ENCODE measurements at places on chromosomes 13 and 19.
A peak's percentile ranks its signal among the peaks of the same experiment; 100 is the strongest.

- no peak for DNase-seq
Observed at GRCh38 chr13:29902632-29903305, 52.4 kb upstream of the UBL3 start.

DNA sequence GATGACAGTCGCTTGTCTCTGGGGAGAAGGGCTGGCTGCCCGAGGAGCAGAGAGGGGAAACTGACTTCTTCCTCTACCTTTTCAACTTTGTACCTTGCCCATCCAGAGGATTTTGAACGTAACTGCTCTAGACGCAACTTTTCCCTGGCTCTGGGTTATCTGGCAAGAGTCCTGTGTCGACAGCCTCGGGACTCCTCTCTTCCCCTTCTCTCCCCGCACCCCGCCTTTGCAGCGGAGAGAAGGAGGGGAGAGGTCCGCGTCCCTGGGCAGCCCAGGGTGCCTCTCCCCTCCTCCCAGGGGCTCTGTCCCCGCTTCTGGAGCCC, 574 bp downstream of the SH3GL1 start:
- peak; percentile 20 for DNase-seq

- no peak for DNase-seq
Observed at GRCh38 chr13:72097568-72097967, 230.6 kb upstream of the DACH1 start.

DNA sequence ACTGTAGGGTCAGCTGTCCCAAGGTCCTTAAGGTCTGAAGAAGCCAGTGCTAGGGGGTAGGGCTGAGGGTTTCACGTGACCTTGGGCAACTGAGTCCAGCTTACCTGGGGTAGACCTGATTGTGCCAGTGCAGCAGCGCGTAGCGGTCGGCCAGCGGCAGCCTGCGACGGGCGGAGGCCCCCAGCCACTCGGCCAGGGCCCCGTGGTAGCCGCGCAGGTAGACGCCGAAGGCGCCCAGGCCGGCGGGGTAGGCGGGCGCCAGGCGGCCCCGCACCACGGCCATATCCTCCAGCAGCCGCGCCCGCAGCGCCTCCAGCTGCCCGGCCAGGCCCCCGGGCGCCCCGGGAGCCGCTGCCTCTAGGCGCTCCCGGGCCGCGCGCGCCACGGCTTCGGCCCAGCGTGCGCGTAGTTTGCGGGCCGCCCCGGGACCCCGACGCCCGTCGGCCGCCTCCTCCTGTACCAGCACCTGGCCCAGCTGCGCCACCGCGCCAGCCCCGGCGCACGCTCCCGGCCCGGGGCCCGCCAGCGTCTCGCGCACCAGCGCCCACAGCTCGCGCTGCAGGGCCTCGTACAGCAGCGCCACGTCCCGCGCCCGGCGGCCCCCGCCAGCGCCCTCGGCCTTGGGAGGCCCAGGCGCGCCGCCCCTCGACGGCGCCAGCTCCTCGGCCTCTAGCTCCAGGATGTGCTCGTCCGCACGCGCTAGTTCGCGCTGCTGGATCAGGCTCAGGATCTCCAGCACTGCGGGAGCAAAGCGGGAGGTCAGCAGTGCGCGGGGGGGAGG, 10.9 kb downstream of the EXOC3L2 start:
- DNase-seq, result no peak

DNA sequence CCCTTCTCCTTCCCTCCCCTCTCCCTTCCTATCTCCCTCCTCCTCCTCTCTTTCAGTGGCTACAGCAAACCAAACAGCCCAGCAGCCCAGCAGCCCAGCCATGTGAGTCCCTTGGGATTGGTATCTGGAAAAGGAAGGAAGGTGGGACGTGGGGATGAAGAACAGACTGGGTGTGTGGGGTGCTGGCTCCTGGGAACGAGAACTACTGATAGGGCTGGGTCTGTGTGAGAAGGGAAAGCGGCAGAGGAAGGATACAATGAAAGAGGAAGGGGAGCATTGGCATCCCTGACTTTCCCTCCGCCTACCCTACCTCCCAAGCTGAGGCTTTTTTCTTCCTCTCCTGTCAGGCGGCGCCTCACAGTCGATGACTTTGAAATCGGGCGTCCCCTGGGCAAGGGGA, 863 bp downstream of the AURKC start:
- no peak for DNase-seq

DNA sequence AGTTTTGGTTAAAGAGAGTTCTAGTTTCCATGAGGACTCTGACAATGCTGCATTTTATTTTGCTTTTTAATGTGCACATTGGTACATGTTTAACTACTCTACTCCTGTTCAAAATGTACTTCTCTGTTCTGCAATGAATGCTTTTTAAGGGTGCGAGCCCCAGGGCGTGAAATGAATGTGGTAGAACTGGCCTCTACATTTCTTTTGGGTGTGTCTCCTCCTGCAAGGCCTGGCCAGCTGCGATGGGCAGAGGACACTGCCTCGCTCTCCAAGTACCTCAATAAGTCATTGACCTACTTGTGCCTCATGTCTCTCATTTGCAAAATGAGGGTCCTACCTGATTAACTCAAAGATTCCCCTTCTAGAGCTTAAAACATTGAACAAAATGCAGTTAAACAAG, 6.7 kb downstream of the RGS9BP start:
- DNase-seq, result no peak

DNA sequence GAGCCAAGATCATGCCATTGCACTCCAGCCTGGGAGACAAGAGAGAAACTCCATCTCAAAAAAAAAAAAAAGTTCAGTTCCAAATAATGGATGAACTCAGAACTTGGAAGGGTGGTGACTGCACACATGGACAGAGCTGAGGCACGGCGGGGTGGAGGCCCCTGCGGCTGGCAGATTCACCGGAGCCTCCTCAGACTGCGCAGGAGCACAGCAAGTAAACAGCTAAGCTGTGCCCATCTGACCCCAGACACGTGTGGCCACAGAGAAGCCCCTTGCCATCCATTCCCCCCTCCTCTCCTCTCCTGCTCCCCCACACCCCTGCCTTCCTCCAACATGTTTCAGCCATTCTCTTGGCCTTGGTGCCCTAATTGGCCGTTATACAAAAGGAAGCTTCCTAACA, 15.6 kb upstream of the PROZ start:
- no peak for DNase-seq

GRCh38 chr19:3599776-3600187, 6.9 kb downstream of the TBXA2R start:
- no peak for DNase-seq

DNA sequence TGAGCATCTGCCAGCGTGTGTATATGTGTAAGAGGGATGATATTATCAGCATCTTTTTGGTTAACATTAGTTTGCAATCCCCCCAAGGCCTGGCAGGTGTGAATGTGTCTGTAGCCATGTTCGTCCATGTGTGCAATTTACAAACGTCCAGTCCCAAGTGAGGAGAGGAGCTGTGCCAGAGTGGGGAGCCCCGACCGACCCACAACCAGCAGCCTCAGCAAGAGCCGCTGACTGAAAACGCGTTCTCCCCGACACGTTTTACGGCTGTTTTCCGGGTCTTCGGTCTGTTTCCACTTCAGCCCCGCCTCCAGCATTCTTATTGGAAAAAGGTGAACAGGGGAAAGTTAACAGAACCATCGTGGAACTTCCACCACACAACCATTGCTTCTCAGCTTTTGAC, 119.1 kb upstream of the SOX1 start:
- no peak for DNase-seq

GRCh38 chr13:92175330-92175729, 776.9 kb downstream of the GPC5 start:
- DNase-seq, result no peak

GRCh38 chr13:95296326-95296925, 4.8 kb downstream of the ABCC4 start:
- peak; percentile 14 for DNase-seq

DNA sequence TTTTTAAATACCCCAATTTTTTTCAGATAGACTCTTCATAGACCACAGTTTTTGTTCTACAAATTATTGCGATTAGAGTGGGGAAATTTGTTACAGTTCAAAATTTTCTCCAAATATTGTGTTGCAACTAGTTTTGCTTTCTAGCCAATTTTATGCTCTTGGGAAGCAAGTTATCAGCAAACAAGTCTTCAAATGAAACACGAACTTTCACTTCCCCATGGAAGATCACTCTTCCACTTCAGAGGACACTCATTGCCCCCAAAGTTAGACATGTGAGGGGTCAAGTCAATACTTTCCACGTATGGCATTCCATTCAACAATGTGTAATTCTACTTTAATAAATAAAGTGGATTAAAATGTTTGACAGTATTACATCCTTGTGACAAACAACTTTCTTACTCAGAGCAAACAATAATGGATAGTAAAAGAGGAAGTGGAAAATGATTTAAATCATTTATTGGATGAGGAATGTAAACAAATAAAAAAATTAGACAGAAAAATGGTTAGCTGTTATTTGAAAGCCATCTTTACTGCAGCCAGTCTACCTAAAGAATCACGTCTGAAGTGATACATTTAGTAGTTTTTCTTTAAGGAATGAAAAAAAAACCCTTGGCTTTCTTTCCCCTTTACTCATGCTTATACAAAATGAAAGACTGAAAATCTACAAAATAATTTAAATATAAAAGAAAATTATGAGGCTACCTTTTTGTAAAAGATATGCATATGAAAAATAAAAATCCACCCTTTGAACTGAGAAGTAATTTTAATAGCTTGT, 41.2 kb upstream of the TNFSF11 start:
- no peak for DNase-seq

DNA sequence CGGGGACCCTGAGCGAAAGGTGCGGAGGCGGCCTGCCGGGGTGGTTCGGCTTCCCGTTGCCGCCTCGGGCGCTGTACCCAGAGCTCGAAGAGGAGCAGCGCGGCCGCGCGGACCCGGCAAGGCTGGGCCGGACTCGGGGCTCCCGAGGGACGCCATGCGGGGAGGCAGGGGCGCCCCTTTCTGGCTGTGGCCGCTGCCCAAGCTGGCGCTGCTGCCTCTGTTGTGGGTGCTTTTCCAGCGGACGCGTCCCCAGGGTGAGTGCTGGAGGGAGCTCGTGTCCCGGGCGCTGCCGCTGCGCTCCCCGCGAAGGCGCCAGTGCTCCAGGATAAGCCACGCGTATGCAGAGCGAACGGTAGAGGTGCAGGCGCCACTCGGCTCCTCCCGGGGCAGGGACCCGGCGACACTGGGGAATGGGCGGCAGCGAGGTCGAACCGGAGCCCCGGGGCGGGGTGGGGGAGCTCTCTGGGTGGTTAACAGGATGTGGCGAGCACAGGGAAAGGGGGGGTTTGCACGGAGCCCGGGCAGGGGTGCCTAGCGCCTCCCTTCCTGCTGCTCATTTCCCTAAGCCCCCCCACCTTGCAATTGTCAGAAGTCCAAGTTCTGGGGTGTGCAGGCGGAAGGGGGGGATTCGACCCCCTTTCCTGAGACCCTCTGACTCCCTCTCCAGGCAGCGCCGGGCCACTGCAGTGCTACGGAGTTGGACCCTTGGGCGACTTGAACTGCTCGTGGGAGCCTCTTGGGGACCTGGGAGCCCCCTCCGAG, at the start of gene IL27RA:
IL27RA (plus strand) TSS at position 44 of the 762 bp plus-strand sequence; CDS start at position 155, 111 bp downstream.
- DNase-seq, result peak; percentile 76

- DNase-seq, result no peak
Observed at GRCh38 chr13:59494560-59494970, 669.2 kb downstream of the DIAPH3 start.

GRCh38 chr19:13699786-13700185, 64.5 kb upstream of the MRI1 start:
- DNase-seq, result no peak

DNA sequence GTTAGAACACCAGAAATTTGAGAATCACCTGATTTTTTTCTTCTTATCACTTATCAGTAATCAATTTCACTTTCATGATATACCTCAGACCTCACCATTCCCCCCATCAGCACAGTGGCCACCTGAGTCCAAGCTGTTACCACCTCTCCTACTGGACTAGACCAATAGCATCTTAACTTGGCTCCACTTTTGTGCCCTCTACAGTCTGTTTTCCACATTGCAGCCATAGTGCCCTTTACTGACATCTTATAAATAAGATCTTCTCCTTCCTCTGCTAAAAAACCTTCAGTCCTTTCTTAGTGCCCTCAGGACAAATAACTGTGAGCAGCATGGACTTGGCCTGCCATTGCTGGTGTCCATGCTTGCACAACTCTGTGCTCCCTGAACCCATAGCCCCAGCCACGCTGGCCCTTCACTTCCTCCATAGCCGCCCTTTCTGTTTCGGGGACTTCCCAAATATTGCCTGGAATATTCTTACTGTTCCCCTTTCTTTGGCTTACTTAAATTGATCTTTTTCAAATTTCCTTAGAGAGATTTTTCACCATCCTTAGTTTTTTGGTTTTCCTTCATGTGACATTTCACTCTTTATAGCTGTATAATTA, 380.8 kb downstream of the LMO7 start:
- no peak for DNase-seq

All from stimulated activated CD4-positive, alpha-beta T cell treated with anti-CD3 and anti-CD28 coated beads, Interleukin-4, amount 100 ng/mL, for 24 hours (primary cell).